ENCODE measurements at places on chromosomes 11 and 22.

- DNase-seq = peak; percentile 33
Observed at GRCh38 chr11:12950670-12951069, 58.4 kb upstream of the RASSF10 start.

GRCh38 chr22:47673557-47673956 is 911.1 kb downstream of the TBC1D22A start:
- DNase-seq = no peak

DNA sequence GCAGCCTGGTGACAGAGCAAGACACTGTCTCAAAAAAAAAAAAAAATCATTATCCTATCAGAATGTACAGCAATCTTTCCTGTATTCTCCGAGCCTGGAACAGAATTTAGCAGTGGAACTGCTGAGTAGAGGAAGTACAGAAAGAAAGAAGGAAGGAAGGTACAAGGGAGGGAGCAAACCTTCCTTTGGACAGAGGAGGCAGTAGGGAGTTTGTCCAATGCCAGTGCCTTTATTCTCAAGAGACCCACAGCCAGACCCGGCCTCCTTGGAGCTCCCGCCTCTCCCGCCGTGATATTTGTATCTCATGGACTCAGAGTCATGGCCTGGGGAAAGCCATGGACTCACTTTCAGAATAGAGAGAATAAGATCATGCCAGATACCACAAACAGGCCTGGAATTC is 37.7 kb upstream of the LRRC55 start:
- no peak for DNase-seq

DNA sequence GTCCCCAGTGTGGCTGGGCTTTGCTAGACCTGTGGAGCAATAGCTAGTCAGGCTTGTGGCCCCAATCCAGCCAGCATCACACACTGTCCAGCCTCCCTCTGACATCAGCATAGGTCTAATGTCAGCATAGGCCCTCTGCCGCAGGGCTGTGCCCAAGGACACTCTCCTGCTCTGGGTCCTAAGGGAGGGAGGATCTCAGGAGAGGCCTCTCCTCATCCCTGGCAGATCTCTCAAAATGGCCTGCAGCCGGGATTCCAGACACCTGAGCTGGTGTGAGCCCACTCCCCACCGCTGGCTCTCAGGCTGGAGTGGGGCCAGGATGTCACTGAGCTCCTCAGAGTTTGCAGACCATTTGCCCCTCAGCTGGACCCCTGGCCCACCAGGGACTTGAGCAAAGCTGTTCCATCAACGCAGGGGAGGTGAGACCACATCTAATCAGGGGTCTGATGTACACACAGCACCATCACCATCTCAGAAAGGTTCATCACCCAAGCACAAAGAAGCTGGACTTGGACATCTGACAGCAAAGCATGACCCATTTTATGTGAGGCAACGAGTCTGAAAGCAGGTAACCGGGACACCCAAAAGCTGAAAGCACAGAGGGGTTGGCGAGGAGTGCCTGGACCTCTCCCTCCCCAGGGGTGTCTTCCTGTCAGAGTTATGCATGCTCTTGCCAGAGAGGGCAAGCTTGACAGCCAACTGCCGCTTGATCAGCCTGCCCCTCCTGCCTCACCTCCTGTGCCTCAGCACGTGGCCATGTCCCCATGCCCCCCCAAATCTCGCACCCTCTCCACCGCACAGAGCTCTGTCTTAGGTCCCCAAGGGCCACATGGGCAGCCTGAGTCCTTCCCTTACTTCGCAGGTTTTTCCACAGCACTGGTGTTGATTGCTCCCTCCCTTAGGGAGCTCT is 69.7 kb upstream of the SEPTIN5 start:
- no peak for DNase-seq

DNA sequence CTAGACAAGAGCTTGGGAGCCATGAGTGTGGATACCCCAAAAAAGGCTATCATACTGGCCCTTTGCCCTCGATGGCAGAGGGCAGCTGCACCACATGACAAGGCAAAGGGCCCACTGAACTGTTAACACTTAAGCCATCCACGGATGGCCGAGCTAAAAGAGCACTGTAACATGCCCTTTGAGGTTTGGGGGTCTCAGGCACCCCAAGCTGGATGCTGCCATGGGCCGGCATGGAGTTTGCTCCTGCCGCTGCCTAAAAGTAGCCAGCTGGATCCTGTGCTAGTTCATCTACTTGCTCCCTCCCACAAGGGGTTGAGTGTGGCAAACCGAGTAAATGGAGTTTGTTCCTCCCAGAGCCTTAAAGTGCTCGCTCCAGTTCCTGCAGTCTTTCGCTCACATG is 383.2 kb upstream of the LRRC4C start:
- no peak for DNase-seq
